ACHN (cell line): ENCODE measurements at places on chromosomes 12 and 14.

GRCh38 chr12:31456562-31456961 is 130.6 kb upstream of the SINHCAF start:
- no peak for DNase-seq

GRCh38 chr12:27555925-27556778 is 32.1 kb downstream of the PPFIBP1 start:
- no peak for DNase-seq

DNA sequence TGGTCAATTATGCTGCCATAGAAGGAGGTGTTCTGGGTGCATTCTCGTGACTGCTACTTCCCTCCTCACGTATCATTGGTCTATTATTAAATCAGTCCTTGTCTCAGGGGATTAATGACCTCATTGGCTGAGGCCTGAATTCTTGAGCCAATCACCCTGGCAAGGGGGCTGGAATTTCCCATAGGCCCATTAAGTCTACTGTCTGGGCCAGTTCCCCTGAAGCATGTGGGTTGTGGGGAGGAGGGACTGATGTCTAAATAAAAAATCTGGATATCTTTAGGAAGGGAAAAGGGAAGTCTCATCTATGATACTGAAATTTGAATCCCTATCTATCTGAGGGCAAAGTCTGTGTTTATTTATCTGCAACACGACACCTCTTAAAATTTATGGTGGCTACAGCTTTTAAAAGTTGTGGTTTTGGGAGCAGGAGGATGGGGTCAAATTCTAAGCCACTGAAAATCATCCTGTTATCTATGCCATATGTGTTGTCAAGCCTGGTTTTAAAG is 71.9 kb downstream of the DYRK2 start:
- DNase-seq: peak; percentile 15

DNA sequence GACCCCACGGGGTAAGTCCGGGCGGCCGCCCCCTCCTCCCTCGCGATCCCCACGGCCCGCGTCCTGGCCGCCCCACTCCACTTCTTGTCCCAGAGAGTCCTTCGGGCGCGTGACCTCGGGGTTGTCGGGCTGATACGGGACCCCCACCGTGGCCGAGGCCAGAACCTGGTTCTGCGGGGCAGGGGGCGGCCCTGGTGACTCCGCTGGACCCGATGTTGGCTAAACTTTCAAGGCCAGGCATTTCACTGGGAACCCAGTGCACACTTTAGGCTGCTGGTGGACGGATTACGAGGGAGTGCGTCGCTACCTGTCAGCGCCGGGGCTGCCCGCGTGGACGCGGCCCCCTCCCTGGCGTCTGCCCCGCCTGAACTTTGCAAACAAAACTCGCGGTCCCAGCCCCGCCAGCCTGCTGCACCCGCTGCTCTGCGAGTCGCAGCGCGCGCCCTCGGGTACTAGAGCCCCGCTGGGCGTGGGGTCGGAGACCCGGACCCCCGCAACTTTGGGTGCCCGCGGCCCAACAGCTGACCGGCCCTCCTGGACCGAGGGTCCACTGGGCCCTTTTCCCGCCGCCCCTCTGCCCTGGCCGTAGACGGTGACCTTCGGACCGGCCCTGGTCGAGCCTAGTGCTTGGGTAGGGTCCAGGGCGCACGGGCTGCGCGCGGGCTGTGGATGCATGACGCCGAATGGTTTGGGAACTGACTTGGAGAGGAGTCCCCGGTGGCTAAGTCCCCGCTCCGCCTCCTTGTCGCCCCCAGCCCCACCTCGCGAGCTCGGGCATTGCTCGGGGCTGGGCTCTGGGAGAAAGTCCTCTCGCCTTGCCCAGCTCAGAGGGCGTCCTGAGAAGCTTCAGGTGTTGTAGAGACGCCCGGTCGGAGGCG is 624 bp downstream of the RIN3 start:
- peak; percentile 17 for DNase-seq

DNA sequence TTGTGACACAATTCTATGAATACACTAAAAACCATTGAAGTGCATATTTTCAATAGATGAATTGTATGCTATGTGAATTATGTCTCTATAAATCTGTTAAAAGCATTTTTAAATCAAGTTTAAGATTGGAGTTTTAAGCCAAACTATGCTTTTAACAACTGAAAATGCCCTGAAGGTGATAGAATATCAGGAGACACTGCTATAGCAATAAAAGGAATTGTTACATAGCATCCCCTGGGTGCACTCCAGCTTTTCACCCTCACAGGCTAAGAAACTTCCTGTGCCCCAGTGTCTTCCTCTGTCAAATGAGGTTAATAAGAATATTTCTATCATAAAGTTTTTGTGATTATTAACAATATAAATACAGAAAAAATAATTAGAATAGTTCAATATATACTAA is 472.7 kb upstream of the TMPO start:
- no peak for DNase-seq

GRCh38 chr12:89245090-89245489 is 107.2 kb downstream of the DUSP6 start:
- DNase-seq: no peak

DNA sequence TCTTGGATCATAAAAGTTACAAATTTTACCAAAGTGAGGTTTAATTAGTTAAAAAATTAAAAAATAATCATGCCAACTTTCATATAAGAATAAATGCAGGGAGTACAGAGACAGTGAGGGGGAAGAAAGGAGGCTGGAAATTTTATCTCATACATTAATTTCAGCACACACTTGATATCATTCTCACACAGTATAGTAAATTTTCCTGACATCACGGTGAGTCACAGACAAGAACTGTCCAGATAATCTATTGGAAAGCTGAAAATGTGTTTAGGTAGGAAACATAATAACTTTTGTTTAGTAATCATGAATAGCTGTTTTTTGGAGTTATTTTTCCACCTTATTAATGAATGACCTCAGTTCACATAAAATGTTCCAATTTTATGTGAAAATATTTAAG is 1204.8 kb downstream of the GALC start:
- no peak for DNase-seq

- DNase-seq: no peak
Measured at GRCh38 chr12:1972856-1973317, 31.4 kb downstream of the DCP1B start.

DNA sequence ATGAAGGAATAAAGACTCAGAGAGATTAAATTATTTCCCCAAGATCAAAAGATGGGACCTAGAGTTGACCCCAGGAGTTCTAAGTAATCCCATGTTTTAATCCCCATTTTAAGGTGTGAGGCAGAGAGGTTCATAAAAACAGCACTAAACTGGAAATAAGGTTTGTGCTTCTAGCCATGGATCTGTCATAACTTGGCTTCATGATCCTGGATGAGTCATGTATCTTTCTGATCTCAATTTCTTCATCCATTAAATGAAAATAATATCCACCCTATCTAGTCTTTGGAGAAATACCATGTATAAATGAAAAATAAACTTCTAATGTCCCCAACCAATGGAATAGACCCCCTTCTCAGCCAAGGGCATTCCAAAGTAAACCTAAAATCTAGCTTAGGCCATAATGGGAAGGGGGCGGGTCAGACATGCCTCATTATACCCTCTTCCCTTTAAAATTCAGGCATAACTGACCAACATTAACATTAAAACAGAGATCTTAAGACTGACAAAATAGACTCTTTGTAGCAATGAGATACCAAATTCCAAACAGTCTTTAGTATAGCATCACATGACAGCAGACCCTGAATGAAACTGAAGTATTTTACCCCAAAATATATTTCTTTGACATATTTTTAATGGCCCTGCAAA is 47.8 kb downstream of the SLC41A2 start:
- no peak for DNase-seq

DNA sequence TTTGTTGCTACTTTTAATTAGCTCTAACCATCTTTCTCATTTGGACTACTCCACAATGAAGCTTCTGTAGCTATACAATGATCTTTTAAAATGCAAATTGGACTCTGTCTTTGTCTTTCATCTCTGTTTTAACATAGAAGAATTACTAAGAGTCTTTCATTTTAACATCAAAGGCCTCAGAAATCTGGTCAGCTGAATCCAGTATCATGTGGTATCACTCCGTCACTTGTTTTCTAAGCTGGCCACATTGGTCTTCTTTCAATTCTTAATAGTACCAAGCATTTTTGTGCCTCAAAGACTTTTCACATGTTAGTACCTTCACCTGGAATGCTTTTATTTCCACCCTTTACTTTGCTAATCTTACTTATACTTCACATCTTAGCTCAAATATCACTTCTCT is 95.5 kb upstream of the SLC16A7 start:
- no peak for DNase-seq

DNA sequence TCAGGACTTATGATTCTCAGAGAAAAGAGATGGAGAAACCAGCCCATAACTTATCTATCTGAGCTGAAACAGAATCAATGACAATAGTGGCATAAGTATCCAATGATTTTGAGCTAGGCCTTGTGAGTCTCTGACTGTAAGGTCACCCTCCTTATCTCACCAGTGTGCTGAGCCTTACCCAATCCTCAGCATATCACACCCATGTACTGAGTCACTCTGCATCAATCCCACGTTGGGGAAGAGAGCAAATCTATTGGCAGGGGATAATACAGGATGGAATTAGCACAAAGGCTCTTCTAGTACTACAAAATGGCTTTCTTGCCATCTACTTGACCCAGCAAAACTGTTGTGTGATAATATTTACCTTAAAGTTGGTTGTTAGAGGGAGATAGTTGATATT is 997.8 kb downstream of the NRXN3 start:
- no peak for DNase-seq

DNA sequence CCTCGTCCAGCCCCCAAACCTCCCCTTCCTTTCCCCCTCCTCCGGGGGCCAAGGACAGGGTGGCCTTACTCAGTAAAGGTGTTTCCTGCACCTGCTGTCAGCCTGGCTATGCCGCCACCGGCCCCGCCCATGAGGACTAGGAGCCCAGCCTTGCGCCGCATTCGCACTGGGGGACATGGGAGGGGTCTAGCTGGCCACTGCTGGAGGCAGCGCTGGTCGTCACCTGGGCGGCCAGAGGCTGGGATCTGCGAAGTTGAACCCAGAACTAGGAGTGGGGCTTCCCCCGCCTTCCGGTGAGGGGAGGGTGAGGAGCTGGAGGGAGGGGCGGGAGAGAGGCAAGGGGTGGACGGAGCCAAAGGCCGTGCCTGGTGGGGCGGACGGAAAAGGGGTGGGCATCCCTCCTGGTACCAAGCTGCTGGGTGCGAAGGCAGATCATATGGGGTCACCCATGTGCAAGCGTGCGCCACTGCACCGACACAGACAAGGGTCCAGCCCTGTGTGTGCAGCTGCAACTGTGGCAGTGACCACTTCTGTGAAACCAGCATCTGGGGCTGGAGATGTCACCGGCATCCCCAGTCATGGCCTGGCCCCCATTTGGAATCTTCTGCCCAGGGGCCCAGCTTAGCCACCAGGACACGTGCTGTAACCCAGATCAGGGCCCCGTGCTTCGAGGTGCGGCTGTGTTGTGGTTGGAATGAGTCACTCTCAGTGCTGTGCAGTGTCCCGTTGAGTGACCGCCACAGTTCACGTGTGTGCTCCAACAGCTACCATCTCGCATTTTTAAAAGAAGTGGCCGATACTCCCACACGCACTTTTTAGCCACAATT is 8.5 kb downstream of the AMN start:
- peak; percentile 59 for DNase-seq

- no peak for DNase-seq
Measured at GRCh38 chr12:42564556-42564955, 25.0 kb downstream of the PRICKLE1 start.

DNA sequence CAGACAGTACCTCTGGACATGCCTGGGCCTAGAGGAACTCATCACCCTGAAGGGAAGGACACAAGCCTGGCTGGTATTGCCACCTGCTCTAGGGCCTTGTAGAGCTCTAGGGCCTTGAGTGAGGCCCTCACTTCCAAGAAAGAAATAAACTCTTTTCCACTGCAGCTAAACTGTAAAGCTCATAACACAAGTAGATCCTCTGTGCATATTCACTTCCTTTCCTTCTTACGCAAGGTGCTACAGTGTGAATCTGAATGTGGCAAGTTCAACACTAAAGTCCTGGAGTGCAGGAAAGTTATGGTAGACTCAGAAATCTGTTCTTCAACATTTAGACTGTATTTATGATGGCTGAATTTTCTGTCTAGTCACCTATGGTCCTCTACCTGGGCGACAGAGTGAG is 14.5 kb downstream of the RNASE3 start:
- DNase-seq: no peak

- DNase-seq: no peak
Measured at GRCh38 chr14:75369506-75369905, 58.3 kb upstream of the JDP2 start.

GRCh38 chr12:8065991-8066594 is at the start of gene C3AR1:
Gene C3AR1 (minus strand): TSS chr12:8066359. CDS start chr12:8060185, 6,174 bp downstream.
- peak; percentile 80 for DNase-seq

DNA sequence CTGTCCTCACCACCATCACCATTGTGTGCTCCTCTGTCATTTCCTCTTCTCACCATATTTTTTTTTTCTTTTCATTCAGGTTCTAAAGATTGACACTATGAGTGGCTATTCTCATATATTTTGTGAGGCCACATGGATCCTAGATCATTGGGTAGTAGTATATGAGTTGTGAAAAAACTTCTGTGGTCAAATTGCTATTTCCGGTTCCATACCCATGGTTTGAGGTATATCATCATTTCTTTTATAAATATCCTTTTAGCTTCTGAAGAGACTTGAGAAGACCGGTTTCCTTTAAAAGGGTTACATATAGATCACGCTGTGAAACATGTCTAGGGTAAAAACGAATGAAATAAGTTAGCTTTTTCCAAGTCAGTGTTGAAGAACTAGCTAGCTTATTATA is 769.3 kb downstream of the NOVA1 start:
- DNase-seq: no peak

DNA sequence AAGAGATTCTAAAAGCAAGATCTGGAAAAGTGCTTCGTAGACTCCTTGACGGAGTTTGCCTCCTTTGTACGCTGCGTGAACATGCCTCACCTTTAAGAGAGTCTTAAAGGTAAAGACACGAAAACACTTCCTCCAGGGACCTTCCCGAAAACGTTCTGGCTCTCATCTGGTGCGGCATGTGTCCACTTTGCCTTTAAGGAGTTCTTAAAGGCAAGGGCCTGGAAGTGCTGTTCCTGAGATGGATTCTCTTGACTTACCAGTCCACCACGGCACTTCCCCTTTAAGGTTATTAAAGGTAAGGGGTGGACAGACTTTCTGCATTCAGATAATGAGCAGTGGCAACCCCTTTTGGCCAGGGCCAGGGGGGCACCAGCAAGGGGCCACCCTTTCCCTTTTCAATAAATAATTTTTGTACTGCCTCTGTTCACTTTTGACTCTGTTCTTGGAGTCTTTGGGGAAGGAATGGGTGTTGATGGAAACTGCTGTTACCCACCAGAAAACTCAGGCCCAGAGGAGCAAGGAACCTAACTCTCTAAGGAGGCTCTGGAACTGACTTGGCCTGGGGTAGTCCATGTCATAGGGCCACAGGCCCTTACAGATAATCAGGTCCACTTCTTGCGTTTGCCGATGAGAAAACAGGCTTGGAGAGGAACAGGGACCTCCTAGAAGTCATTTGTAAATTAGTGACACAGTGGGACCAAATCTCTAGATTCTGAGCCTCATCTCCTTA is 4.4 kb downstream of the REM2 start:
- peak; percentile 86 for DNase-seq

DNA sequence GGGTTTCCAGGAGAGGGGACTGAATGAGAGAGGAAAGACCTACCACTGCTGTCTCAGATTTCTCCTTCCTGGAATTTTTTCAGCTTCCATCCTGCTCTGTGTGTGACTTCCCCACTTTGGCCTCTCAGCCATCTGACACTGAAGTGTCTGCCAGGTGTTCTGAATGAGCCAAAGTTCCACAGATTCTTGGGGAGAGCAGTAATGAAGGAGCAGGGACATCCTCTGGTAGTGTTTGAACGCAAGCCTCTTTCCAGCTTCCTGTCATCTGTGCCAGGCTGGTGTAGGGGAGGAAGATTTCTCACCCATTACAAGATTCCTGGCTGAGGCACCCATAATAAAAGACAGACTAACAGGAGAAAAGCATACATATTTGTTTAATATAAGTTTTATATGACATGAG is 141.7 kb upstream of the NRXN3 start:
- DNase-seq: no peak
